ENCODE measurements at places on chromosomes 7 and 10.

GRCh38 chr7:78472519-78472918 is 673.9 kb downstream of the PHTF2 start:
- DNase-seq = no peak

- DNase-seq = no peak
Observed at GRCh38 chr10:123761038-123761428, 94.9 kb downstream of the GPR26 start.

GRCh38 chr10:52143338-52143737 is 170.7 kb upstream of the DKK1 start:
- no peak for DNase-seq

DNA sequence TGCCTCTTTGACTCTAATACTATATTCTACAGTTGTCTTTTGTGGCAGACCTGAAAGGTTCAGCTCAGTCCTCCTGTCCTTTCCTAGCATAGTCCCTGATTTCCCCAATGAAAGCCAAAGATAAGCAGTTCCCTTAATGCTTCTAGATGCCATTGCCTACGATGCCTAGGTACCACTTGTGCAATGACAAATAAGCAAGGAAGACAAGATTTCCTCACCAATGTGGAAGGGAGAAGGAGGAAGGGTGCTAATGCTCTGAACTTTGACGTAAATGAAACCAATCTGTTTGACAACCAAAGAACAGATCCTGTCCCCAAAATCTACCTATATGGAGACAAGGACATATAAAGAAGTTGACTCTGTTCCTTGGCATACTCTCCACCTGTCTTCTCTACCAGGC is 393.3 kb downstream of the KCNMA1 start:
- DNase-seq = no peak

- DNase-seq = no peak
Observed at GRCh38 chr10:124874-125273, 10.4 kb upstream of the ZMYND11 start.

DNA sequence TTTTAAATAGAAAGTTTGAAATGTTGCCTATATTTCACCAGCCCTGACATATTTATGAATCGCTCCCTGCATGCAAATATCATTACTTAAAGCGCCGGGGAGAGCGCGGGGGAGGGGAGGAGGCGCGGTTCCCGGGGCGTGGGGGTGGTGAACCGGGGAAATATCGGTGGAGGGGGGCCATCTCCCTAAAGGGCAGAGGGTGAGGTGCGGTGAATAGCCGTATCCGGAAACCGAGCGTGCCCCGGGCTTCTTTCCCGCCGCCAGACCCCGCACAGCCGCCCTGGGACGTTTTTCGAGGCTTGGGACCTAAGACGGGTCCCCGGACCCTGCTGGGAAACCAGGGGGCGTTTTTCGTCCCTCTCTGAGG is 6.9 kb upstream of the ZNF503 start:
- DNase-seq = no peak

DNA sequence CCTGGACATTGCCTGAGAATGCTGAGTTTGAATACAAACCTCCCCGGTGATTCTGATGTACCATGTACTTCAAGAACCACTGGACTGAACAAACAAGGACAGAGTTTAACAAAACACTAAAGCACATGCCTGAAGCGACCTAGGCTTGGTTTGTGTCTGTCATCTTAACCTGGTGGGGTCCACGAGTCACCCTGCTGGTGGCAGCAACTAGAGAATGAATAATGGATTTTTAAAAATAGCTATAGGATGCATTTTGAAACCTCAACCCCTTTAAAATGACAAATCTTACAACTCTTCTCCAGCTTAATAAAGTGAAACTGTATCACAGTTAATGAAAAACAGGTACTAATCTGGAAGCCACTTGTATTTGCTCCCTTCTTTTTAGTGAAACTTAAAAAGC is 25.2 kb downstream of the CDHR3 start:
- no peak for DNase-seq

- DNase-seq = no peak
Observed at GRCh38 chr7:47433564-47433895, 148.4 kb downstream of the TNS3 start.

GRCh38 chr7:155333346-155334234 is 35.9 kb downstream of the INSIG1 start:
- no peak for DNase-seq

GRCh38 chr10:20988357-20988983 is 91.4 kb upstream of the NEBL start:
- DNase-seq = no peak

DNA sequence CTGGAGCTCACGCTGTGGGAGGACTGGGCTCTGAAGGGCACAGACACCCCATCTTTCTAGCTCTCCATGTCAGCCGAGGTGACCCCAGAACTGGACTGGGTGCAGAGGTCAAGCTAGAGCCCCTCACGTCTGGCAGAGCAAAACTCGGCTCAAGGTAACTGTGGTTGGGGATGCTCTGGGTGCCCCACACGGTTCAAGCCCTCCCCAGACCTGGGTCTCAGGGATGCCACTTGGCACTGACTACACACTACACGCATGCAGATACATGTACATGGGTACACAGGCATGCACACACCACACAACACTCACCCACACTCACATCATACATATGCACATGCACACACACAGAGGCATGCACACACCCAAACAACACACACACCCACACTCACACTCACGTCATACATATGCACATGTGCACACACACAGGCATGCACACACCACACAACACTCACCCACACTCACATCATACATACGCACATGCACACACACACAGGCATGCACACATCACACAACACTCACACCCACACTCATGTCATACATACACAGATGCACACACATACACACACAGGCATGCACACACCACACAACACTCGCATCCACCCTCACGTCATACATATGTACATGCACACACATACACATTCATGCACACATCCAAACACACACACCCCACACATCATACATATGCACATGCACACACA is 219.3 kb downstream of the DNAJB6 start:
- DNase-seq = no peak

DNA sequence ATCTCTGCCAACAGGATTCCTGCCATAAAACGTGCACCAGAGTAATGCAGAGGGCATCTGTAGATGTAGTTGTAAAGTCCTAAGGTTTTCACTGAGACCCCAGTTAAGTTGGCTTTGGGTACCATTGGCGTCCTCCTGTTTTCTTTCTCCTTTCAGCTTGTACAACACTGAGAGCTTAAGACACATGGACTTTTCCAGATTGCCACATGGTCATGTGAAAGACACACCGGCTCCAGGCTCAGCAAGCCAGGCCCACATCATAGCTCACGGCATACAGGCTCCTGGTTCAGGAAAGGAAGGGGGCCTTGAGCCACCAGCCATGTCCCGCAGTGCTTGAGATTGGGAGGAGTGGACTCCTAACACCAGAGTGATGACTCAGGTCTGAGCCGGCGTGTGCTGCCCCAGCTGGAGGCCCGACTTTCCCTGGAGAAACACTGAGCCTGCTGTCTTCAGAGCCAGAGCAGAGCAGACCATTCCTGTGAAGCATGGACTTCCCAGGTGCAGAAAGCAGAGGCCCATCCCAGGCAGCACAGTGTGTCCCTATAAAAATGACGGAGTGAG is 252.7 kb downstream of the PRPF18 start:
- DNase-seq = no peak

- no peak for DNase-seq
Observed at GRCh38 chr10:26931223-26931622, 70.5 kb upstream of the ABI1 start.

DNA sequence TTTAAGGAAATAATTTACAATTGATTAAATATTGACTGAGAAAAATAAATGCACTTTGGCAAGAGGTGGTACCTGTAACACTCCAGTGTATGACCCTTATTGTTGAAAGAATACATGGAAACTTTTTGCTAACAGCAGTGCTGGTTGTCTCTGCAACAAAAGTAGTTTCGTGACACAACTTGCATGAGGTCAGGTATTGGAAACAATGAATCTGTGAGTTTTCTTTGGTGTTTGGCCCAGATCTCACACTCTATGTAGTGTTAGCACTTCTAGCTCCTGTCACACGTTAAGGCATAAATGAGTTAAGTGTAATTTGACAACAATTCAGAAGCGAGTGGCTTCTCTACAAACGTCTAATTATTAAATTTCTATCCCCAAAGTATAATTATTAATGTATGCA is 137.7 kb upstream of the MDFIC start:
- no peak for DNase-seq

- no peak for DNase-seq
Observed at GRCh38 chr7:128874140-128875031, 11.7 kb downstream of the ATP6V1F start.

GRCh38 chr10:112509558-112510291 is 62.7 kb downstream of the VTI1A start:
- no peak for DNase-seq

DNA sequence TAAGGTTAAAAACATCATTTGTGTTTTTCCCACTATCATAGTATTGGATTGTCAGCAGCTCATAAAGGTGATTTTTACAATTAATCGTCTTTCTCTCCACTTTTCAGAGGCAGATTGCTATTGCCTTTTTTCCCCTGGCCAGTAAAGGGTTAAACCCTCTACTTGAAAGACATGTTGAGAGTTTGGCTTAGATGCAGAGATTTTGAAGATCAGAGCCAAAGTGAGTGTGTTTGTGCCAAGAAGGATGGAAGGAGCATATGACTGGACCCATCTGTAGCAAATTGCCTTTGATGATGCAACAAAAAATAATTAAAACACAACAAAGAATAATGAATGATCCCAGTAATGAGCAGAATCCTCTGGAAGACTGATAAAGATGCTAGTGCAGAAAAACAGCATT is 373.1 kb downstream of the MALRD1 start:
- no peak for DNase-seq

- DNase-seq = no peak
Observed at GRCh38 chr7:116802746-116803152, 59.6 kb upstream of the CAPZA2 start.

- DNase-seq = no peak
Observed at GRCh38 chr10:62527019-62527827, 153.1 kb downstream of the ZNF365 start.

DNA sequence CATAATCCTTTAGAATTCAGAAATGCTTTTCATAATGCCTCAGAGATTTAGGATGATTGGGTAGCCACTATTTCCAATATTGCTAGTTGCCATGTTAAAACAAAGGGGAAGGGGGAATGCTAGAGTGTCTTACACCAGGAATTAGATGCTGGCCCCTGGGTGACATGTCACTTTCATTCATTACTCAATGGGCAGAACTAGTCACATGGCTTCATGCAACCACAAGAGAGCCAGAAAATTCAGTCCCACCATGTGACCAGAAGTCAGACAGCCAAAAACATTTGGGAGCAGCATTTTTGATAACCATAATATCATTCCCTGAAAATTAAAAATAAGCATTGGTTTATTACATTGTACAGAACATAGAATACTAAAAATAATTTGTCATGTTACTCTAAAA is 81.2 kb downstream of the CREB5 start:
- DNase-seq = no peak

DNA sequence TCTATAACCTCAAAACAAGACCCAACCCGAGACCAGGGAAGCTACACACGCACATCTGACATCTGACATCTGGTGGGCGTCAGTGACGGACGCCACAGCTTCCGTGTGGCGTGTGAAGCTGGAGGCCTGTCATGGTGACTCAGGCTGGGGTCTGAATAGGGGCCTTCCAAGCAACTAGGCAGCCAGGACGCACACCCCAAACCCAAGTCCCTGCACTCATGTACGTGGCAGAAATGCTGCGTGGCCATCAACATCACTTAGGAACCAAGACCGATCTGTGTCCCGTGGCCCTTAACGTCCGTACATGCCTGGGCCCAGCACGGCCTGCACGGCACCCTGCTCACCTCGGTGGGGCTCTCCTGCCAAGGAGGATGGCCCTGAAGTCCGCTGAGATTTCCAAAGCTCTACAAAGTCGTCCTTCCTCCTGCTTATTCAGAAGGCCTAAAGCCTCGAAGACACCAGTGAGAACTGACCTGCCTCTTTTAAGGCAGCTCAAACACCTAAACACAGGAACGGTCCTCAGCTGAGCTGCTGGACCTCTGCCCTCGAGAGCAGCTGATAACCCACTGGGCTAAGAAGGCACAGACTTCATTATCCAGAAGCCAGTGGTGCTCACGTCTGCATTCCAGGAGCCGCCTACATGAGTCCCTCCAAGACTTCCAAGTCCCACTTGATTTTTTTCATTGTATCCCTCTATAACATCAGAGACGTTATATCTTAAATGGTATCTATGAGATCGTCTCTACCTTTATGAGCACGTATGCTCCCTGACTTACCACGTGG is 82.5 kb downstream of the DIP2C start:
- DNase-seq = no peak

DNA sequence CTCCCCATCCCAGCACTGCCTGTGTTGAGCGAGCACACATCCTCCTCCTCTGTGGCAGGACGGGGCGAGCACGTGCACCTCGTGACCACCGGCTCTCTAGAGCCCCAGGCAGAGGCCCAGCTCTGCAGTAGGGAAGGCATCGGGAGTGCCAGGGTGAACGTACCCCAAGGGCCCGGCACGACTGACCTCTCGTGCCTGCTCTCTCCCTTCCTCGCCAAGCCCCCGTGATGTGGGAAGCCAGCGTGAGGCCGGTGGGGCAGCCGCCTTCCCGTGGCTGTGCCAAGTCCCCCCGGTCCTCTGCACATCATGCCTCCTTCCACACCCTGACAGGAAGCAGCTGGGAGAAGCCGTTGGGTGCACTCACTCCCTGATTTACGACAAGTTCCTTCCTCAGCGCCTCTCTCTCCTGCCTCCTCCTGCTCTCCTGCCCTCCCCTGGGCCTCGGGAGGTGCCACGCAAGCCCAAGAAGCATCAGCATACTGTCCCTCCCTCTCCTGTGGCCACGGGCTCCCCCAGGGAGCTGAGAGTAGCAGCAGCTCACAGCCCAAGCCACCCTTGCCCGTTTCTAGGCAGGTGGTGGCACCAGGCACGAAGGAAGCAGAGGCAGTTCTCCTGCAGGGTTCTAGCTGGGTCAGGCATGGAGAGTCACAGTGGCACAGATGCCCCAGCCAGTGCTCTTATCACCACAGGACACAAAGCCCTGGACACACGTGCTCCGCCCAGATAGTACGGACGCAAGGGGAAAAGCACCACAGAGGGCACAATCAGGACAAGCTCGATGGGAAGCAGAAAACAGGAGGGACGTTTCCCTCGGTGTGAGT is 47.0 kb downstream of the AMZ1 start:
- no peak for DNase-seq

- DNase-seq = no peak
Observed at GRCh38 chr10:122112021-122112616, 123.2 kb downstream of the TACC2 start.

DNA sequence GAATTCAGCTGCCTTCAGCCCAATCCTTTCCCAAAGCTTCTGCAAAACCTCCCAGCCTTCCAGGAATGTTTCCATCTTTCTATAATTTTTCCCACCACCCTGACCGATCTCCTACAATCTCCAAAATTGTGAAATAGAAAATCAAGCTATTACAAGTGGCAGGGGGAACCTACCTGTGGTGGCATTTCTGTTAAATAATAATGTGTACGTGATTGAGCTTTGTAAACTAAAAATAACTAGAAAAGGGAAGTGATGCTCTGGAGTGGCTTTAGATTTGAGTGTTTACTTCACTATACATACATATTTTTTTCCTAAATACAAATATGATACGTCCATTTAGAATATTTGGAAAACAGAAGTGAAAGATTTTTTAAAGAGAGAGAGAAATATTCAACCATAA is 593.6 kb downstream of the GRM8 start:
- DNase-seq = no peak

- DNase-seq = no peak
Observed at GRCh38 chr7:83486957-83487356, 162.0 kb downstream of the SEMA3E start.

- DNase-seq = no peak
Observed at GRCh38 chr10:49735161-49735560, 27.0 kb downstream of the OGDHL start.
